AG08396 (cell line): ENCODE measurements at places on chromosomes 11 and 22.

DNA sequence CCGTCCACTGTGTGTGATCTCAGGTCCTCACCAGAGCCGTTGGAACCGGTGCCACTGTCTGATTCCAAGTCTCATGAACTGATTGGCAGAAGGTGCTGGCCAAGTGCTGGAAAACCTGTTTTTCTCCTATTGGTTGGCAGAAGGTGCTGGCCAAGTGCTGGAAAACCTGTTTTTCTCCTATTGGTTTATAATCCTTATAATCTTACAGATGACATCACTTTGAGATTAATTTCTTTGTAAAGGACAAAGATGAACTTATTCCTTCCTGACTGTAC lies 1106.3 kb downstream of the BRD1 start:
- no peak for DNase-seq

GRCh38 chr22:49825944-49826602 lies 1.6 kb downstream of the BRD1 start:
- peak; percentile 57 for DNase-seq

DNA sequence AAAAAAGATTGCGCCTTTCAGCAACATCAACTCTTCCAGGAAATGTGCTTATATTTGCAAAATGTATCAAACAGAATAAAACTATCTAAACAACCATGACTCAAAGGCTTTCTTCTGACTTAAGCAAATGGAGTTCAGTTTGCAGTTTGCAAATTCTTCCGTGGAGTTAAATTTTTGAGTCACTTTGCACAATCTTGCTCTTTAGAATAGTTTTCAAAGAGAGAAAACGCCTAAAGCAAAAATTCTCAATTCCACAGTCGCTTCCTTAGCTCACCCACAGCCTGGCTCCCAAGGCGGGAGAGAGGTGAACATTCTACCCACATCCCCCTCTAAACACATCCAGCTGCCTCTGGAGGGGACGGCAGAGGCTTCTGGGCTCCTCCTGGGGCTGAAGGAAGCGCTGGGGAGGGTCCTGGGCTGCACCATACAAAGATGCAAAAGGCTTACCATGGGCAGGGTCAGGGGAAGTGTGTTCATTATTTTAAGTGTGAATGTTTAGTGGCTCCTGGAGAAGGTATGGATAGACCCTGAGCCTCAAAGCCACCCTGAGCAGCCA lies 1487.3 kb downstream of the TBC1D22A start:
- no peak for DNase-seq

GRCh38 chr11:94759522-94759921 lies 8.6 kb upstream of the AMOTL1 start:
- DNase-seq, result no peak

DNA sequence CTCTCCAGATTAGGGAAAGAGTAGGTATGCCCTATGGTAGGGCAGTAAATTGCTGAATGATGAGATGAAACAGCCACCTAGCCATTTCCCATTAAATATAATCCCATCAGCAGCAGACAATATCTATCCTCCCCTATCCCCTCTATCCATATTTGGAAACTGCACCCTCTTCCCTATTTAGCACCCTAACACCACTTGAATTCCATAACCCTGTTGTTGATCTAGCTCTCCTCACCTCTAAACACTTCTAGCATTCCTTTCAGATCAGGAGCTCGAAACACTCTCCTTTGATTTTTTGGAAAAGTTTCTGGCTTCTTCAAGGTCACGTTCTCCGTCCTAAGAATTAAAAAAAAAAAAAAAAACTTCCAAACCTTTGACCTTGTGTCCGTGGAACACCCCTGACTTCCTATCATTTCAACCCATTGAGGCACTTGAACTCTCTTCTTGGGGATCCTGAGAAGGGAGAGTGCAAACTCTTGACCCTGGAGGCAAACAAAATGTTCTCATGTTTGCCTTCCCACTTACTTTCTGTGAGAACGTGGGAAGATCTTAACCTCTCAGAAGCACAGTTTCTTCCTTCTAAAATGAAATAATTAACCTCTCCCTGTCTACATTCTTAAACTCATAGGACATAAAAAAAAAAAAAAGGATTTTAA lies 19.0 kb downstream of the TRIM5 start:
- DNase-seq, result no peak

- DNase-seq, result no peak
These were observed 126.2 kb downstream of the ATG16L2 start for GRCh38 chr11:72940417-72940816.
